ENCODE measurements at places on chromosomes 3 and 15. TPM values are rescaled to one million over a fixed set of nuclear protein-coding genes. Genes with fewer than 3 reads are reported as not detected.

The IQSEC1 gene
- 45.6 TPM for total RNA-seq

DNA sequence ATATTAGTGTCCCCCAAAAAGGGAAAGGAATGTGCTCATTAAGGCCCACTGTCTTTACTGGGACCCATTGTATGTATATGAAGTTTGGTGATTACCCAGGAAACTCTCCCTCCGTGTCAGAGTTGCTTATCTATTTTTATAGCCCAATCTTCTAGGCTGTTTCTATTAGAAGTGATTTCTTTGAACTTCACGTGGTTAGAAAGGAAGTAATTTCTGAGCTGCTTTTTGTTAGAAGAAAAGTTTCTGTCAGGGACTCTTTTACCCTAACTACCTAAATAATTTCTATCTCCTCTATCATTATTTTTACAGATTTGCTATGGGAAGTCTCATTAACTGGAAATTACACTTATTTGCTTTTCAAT is 17.7 kb upstream of the SENP7 start:
- no peak overlapping the region for H3K27ac ChIP-seq
- no peaks in the 10 kb centered on the region for H3K36me3 ChIP-seq
- no peak overlapping the region for H3K4me3 ChIP-seq
- no peaks in the 10 kb centered on the region for H3K27me3 ChIP-seq

DNA sequence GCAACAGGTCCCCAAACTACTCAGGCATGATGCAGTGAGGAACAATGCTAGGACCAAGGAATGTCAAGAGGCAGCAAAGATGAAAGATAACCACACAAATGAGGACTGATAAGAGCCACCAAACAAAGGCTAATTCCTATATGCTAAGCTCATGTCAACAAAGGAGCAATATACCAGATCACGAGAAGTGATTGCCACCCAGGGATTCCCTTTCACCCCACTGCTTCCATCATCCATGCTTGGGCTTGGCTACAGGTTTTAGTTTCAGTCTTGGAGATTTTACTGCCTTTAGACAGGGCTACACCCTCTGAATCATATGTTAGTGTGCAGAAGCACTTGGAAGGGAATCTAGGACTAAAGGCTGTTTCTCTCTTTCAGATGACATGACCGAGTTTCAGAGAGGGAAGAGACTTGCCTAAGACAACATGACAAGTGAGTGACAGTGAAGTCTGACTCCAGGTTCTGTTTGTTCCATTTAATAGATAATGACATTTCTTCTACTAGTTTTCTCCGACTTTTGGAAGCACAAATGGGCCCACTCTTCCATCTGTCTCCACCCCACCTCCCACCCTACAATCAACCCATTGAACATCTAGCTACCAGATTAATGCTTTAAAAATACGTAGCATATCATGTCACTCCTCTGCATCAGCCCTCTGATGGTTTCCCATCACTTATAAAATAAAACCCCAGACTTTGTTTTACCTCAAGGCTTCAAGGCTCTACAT is 173.5 kb upstream of the LRRN1 start:
- H3K27me3 ChIP-seq, result no peaks in the 10 kb centered on the region
- no peak overlapping the region for H3K27ac ChIP-seq
- no peak for DNase-seq
- no peaks in the 10 kb centered on the region for H3K4me1 ChIP-seq
- H3K4me3 ChIP-seq, result no peak overlapping the region

DNA sequence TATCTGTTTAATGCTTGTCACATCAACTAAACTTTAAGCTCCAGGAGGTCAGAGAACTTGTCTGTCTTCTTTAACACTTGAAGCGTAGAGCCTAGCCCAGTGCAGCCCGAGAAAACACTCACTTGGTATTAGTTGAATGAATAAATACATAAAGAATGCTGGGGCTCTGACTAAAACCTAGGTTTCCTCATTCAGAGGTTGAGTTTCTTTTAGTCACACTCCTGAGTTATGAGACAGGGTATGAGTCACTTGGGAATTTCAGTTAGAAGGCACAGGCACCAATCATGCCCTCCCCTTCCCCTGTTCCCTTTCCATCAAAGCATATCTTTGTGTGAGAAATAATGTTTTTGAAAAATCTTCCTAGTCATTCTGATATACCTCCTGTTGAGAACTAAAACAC is 589.8 kb upstream of the DPPA4 start:
- no peaks in the 10 kb centered on the region for H3K36me3 ChIP-seq
- no peak for DNase-seq
- H3K4me3 ChIP-seq, result no peak overlapping the region

The MORC1 gene
- not detected for total RNA-seq

GRCh38 chr15:66805202-66805885 is 103.3 kb downstream of the SMAD6 start:
- no peak overlapping the region for H3K27ac ChIP-seq
- H3K4me3 ChIP-seq, result no peak overlapping the region
- H3K4me1 ChIP-seq, result peaks cover 8% of the 10 kb centered on the region
- no peaks in the 10 kb centered on the region for H3K27me3 ChIP-seq

All from uterus (tissue), 4 donors.